ENCODE measurements at places on chromosomes 5 and 9. TPM values are rescaled to one million over a fixed set of nuclear protein-coding genes. Genes with fewer than 3 reads are reported as not detected.

DNA sequence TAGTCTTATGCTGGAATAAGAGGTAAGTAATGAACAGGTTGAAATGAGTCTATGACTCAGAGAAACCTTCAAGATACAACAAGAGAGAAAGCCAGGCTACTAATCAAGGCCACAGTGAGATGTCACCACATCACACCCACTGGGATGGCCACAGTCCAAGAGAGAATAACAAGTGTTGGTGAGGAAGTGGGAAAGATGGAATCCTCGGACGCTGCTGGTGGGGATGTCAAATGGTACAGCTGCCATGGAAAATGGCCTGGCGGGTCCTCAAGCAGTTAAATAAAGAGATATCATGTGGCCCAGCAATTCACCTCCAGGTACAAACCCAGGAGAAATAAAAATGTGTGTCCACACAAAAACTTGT is 41.9 kb upstream of the NEURL1B start:
- no peak overlapping the region for H3K4me3 ChIP-seq
- DNase-seq, result no peak
- no peaks in the 10 kb centered on the region for H3K27me3 ChIP-seq
- H3K36me3 ChIP-seq, result no peaks in the 10 kb centered on the region
- H3K27ac ChIP-seq, result no peak overlapping the region

- H3K4me3 ChIP-seq, result no peak overlapping the region
- H3K27me3 ChIP-seq, result no peaks in the 10 kb centered on the region
- peaks cover 54% of the 10 kb centered on the region for H3K4me1 ChIP-seq
- no peak for DNase-seq
- peak overlapping the region; percentile 96 for H3K27ac ChIP-seq
Measured at GRCh38 chr5:172405226-172406107, 48.9 kb downstream of the SH3PXD2B start.

The CDHR2 gene
- total RNA-seq, result not detected

GRCh38 chr9:16211946-16212345 is 658.5 kb downstream of the BNC2 start:
- H3K4me3 ChIP-seq, result no peak overlapping the region

The CLIC3 gene
- total RNA-seq, result not detected

DNA sequence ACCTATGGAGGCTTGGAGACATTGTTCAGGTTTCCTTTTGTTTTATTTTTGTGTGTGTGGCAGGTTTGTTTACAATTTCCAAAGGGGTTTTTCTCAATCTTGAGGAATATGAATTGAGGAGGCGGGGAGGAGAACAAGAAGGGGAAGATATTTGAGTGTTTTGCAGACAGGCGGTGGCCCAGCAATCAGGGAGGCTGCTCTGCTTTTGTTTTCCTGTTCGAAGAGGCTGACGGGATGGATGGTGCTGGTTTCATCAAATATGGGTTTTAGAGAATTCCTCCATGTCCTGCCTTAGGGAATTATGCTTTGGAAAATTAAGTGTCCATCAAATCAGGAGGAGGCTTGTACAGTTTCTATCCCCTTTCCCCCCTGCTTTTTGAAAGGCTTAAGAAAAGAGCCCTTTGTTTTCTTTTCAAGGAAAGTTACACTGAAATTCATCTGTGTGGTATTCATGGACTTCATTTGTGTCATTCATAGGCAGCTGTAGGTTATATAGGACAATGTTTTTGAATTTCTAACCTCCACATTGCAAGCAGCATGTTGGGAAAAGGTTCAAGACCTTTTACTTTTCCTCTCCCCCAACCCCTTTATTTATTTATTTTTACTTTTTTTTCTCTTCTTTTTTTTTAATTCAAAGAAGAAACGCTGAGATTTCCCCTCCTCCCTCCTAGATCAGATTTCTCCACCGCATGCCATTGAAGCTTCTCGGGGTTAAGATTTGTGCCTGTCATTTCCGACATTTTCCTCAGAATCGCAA is 107.4 kb downstream of the ZNF462 start:
- DNase-seq, result no peak
- no peaks in the 10 kb centered on the region for H3K27me3 ChIP-seq
- H3K36me3 ChIP-seq, result peaks cover 16% of the 10 kb centered on the region
- no peaks in the 10 kb centered on the region for H3K4me1 ChIP-seq
- no peak overlapping the region for H3K4me3 ChIP-seq

DNA sequence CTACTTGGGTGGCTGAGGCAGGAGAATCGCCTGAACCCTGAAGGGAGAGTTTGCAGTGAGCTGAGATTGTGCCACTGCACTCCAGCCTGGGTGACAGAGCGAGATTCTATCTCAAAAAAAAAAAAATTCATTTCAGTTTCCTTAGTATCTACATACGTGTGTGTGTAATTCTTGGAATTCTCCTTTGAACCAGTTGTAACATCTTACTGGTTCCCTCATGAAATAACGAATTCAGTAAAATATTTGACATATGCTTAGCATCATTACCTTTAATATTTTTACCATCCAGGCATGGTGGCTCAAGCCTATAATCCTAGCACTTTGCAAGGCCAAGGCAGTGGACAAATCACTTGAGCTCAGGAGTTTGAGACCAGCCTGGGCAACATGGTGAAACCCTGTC is 8.8 kb downstream of the PHYHD1 start:
- H3K36me3 ChIP-seq, result peaks cover 8% of the 10 kb centered on the region
- no peaks in the 10 kb centered on the region for H3K27me3 ChIP-seq
- H3K4me1 ChIP-seq, result peaks cover 5% of the 10 kb centered on the region
- no peak for DNase-seq

DNA sequence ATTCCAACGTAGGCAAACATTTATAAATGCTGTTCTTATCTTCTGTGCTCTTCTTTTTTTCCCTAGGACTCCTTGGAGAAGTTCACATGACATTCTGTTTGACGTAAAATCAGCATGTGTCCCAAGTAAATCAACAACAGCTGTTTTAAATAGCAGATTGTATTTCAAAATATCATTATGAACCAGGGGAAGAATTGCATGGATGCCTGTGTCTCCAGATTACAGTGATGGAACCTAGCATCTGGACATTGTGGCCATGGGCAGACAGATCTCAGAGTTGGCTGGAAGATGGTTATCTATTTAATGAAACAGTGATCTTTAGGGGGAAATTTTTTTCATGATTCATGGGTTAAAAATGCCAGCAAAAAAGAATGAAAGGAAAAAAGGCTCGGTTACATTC is 222.0 kb downstream of the MAN2A1 start:
- H3K4me1 ChIP-seq, result peaks cover 6% of the 10 kb centered on the region
- no peaks in the 10 kb centered on the region for H3K27me3 ChIP-seq
- no peaks in the 10 kb centered on the region for H3K36me3 ChIP-seq
- no peak overlapping the region for H3K27ac ChIP-seq

DNA sequence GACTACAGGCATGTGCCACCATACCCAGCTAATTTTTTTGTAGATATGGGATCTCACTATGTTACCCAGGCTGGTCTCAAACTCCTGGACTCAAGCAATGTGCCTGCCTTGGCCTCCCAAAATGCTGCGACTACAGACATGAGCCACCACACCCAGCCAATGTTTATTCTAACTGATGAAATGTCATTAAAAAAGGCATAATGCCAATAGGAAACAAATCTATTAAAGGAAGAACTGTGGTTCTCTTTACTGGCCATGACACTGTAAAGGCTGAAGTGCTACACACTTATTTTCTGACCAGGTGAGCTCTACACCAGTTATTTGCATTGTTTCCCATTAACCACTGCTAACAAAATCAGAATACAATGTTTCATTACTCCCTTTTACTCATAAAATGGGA is 106.0 kb downstream of the STRBP start:
- H3K4me3 ChIP-seq, result no peak overlapping the region
- H3K4me1 ChIP-seq, result no peaks in the 10 kb centered on the region
- H3K27me3 ChIP-seq, result no peaks in the 10 kb centered on the region
- H3K27ac ChIP-seq, result no peak overlapping the region
- H3K36me3 ChIP-seq, result no peaks in the 10 kb centered on the region
- no peak for DNase-seq

GRCh38 chr5:34682926-34683623 is 26.9 kb downstream of the RAI14 start:
- H3K27ac ChIP-seq, result no peak overlapping the region
- H3K4me3 ChIP-seq, result no peak overlapping the region
- no peaks in the 10 kb centered on the region for H3K4me1 ChIP-seq
- no peaks in the 10 kb centered on the region for H3K27me3 ChIP-seq

DNA sequence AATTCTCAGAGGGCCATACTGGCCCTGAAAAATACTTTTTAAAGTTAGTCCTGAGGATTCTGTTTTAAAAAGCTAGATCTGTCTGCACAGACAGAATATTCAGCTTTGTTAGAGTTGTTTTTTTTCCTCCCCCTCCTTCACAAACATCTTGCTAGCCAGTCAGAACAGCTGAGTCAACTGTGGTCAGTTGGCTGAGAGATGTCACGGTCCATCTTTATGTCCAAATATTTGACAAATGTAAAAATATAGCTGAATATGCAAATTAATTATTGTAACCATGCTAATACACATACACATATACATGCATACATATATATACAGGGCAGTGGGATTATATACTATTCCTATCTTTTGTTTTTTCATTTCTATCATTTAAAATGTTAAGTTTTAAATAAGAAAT is 33.9 kb downstream of the UNC13B start:
- no peak overlapping the region for H3K27ac ChIP-seq
- H3K36me3 ChIP-seq, result no peaks in the 10 kb centered on the region
- no peak overlapping the region for H3K4me3 ChIP-seq
- DNase-seq, result no peak
- H3K27me3 ChIP-seq, result no peaks in the 10 kb centered on the region

Data from sigmoid colon (tissue), 7 donors.